ENCODE measurements at places on chromosomes 7 and 10.
A peak's percentile ranks its signal among the peaks of the same experiment; 100 is the strongest.

GRCh38 chr7:116367171-116367813, 132.2 kb upstream of the CAV2 start:
- no peak for DNase-seq

GRCh38 chr7:51606601-51607154, 290.1 kb upstream of the COBL start:
- no peak for DNase-seq

GRCh38 chr7:2613931-2614600, 17.7 kb upstream of the TTYH3 start:
- no peak for DNase-seq

DNA sequence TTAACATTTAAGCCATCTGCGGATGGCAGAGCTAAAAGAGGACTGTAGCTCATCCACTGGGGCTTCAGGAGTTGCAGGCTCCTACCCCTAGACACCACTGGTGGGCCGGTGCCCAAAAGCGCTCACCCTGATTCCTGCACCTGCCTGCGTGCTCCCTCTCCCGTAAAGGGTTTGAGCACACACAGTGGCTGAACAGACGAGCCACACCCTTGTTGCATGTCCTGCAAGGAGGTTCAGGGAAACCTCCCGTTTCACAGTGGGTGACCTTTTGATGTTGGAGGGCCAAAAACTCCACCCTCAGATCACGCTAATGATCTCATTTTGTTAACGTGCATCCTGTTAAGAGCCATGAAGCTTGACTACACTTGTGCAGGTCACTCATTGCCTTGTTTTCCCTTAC, 37.9 kb downstream of the SYPL1 start:
- no peak for DNase-seq

GRCh38 chr10:27446091-27446918, 57.8 kb upstream of the RAB18 start:
- DNase-seq: no peak

GRCh38 chr7:15085366-15085765, 182.8 kb upstream of the DGKB start:
- DNase-seq: no peak

DNA sequence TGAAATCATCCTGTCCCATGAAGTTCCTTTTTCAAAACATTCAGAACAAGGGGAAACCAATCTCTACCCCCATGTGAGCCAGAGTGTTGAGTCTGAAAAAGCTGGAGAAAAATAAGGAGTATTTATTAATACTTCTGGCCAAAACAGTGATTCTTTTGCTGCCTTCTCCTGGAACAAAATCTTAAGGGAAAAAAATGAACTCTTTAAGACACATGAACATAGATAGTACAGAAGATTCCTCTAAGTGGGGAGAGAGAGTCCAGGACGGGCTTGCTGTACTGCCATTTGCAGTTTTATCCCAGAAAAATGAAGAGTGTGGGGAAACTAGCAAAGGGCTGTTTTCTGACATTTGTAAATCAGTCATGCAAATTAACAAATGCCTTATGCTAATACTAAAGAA, 173.4 kb upstream of the CELF2 start:
- no peak for DNase-seq

DNA sequence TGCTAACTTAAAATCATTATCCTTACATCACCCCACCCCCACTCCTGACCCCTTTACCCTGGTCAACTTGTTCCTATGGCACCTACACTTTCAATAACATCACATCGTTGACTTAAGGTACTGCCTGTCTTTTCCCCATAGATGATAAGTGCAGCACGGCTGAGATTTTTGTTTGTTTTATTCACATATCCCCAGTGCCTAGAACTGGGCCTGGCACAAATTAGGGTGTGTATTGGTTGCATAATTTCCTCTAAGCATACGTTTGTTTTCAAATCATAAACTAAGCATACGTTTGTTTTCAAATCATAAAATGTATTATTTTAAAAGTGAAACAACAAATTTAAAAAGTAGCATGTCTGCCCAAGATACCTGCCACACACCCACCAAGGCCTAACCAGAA, 35.3 kb downstream of the ANXA11 start:
- DNase-seq: no peak

GRCh38 chr10:22433875-22434274, 88.6 kb downstream of the SPAG6 start:
- DNase-seq: no peak

DNA sequence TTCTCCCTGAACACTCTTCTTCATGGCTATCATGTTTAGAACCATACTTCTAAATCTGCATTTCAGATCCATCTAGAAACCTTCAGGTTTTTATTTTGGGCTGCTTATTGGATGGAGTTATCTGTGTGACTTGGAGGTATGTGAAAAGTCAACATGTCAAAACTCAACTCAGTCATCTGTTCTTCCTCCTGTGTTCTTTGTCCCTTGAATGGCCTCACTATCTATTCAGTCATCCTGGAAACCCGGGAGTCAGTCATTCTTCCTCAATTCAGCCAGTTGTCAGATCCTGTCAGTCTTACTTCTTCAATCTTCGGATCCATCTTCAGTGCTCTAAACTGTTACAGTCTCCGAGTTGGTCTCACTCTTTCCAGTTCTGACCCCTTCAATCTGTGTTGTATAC, 52.2 kb downstream of the VKORC1L1 start:
- DNase-seq: no peak

GRCh38 chr7:12898620-12899019, 211.2 kb downstream of the ARL4A start:
- DNase-seq: no peak

- DNase-seq: no peak
Observed at GRCh38 chr7:13407911-13408310, 581.6 kb downstream of the ETV1 start.

DNA sequence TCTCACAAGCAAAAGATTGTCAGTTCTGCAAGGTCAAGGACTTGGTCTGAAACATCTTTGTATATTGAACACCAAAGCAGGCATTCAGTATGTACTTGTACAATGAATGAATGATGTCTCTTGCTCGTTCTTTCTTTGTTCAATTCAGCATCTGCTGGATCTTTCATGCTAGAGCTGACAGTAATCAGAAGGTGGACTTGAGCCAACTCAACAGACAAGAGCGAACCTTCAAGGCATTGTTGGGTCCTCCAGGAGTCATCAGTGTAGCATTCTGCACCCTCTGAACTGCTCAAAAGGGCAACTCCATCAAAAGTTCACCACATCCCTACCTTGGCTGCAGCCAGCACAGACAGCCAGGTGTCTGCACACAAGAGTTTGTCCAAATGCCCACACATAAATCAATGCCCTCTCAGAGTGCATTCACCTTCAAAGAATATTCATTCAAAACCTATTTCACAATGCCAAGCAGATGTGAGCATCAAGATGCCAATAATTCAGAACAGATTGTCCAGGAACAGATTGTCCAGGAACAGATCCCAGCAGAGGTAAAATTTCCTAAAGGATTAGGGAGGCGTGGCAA, 386.7 kb downstream of the CALN1 start:
- DNase-seq: no peak

DNA sequence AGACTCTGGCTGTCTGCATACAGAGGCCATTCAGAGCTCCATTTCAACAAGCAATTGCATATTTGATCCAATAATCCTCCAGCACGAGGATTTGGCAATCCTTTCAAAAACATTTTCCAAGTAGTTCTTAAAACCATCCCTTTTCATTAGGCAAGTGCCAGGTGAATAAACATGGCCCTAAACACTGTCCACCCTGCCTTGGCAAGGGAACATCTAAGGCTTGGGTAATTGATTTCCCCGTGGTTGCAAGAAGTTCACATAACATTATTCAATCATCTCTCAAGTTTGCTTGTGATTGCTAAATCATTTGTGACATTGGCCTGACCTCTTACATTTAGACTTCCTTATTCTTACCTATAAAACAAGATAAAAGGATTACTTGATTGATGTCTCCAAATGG, 175.2 kb downstream of the CTTNBP2 start:
- no peak for DNase-seq

DNA sequence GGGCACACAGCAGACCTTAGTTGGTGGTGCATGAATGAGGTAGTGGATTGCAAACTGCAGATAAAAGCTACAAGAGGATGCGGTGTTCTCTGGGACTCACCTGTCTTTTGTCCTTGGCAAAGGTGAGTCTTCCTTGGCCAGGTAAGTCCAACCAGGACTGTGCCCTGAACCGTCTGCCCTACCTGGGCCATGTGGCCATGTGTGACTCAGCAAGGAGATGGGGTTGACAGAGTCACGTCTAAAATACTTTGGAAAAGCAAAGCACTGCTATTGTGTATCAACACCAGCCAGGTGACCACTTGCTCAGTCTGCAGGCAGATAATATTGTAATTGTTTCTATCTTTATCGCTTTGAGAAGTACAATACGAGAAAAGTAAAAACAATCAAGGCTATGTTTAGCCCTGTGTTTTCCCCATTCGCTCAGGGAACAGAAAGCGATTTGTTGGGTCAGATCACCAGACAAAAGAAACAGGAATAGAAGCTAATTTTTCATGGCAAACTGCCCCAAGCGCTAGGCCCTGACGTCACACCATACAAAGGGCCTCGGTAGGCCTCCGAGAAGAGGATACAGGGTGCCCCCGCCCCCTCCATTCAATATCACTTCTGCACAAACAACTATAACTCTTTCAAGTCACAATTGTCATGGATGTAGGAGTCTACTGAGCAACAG, 57.3 kb downstream of the FAM53B start:
- DNase-seq: no peak

DNA sequence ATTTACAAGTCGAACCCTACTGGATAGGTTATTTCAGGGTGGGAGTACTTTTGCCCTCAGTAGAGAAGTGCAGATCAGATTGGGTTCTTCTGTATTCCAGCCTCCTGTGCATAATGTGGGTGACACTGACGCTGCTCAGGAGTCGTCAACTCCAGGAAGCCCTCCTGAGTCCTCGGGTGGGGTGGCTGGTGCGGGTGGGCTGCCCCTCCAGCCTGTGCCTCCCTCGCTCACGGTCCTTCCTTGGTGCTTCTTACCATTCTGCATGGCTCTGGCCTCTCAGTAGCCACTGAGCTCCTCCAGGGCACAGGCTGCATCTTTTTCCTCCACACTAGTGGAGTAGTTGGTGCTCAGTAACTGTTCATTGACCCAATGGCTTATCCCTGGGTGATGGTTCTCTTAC, 4.3 kb downstream of the CDH23 start:
- DNase-seq: no peak

- DNase-seq: no peak
Observed at GRCh38 chr10:60778971-60779796, 906 bp downstream of the CDK1 start.

DNA sequence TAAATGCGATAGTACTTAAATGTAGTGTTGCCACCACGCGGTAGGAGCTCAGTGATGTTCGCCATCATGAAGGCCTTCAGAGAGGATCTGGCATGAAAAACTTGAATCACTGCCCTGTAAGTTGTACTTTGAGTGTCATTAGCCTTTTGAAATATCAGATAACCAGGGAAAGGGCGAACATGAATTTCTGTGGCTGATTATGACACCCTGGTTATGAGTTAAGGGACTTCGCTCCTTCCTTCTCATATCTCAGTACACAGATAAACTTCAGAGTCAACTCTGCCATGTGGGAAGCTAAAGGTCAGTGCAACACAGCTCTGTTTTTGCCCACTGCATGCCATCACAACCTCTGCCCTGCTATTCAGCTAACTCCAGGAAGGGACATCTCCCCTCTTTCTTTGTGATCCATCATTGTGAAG, 8.9 kb upstream of the ACSL5 start:
- DNase-seq: no peak

DNA sequence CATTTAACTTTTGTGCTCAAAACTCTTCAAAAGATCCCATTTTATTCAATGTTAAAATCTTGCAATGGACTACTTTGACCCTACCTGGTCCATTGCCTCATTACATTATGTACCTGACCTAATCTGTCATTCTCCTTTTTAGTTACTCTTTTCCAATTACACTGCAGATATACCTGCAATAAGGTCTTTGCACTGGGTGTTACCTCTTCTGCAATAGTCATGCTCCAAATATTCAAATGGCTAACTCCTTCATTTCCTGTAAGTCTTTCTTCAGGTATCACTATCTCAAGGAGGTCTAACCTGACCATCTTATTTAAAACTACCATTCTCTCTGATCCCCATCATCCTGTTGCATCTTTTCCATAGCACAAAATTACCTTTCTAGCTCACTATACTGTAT, 22.3 kb downstream of the SLC13A1 start:
- no peak for DNase-seq

GRCh38 chr7:21253740-21254687, 173.9 kb upstream of the SP4 start:
- peak; percentile 51 for DNase-seq

DNA sequence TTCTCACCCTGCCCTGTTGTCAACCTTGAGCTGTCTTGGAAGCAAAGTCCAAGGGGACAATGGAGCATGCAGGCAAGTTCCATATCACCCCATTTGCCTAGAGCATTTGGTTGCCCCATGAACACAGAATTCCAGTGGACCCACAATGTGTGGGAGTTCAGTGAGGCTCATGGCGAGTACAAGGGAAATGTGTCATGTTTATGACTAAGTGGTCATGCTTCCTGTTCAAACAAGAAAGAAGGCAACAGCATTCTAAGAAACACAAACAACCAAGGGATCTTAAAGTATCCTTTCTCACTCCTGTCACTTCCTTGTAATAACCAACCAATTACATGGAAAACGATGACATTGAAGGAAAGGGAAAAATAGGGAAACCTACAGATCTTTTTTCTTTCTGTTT, 513.0 kb downstream of the INHBA start:
- DNase-seq: no peak

DNA sequence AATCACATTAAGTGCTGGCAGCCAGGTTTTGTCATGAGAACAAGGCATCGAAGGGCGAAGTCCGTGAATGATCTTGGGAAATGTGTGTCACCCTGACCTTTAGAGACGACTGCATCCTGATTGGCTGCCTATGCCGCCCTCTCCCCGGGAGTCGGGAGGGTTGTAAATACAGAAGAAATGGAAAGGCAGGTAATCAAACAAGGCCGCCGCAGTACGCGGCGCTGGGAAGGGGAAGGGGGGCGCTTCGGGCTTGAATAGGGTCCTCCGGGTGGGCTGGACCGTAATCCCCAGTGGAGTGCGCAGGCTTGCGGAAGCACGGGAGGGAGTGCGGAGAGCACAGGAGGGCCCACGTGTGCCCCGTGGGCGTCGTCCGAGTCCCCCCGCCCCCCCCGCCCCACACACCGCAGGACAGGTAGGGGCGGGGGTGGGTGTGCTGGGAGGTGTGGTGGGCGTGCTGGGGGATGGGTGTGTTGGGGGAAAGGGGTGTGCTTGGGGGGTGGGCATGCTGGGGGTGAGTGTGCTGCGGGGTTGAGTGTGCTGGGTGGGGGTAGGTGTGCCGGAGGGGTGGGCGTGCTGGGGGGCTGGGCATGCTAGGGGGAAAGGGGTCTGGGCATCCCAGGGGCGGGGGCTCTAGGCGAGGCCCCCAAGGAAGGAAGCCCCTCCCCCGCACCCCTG, 169.4 kb downstream of the ARHGAP12 start:
- peak; percentile 73 for DNase-seq

GRCh38 chr7:33849004-33849403, 56.3 kb upstream of the BMPER start:
- no peak for DNase-seq
